Endodermal cell (in vitro differentiated cells): ENCODE measurements at places on chromosomes 7 and 10. TPM values are rescaled to one million over a fixed set of nuclear protein-coding genes. Genes with fewer than 3 reads are reported as not detected.

- H3K27me3 ChIP-seq: no peaks in the 10 kb centered on the region
- no peak overlapping the region for H3K4me3 ChIP-seq
- H3K27ac ChIP-seq: no peak overlapping the region
- no peak for DNase-seq
- H3K36me3 ChIP-seq: no peaks in the 10 kb centered on the region
These were observed 33.9 kb downstream of the VWDE start for GRCh38 chr7:12369756-12370155.

- H3K4me3 ChIP-seq: no peak overlapping the region
- peaks cover 5% of the 10 kb centered on the region for H3K4me1 ChIP-seq
- H3K27me3 ChIP-seq: peaks cover 14% of the 10 kb centered on the region
- H3K27ac ChIP-seq: no peak overlapping the region
- H3K36me3 ChIP-seq: no peaks in the 10 kb centered on the region
These were observed 281.6 kb downstream of the HGF start for GRCh38 chr7:81488210-81488609.

DNA sequence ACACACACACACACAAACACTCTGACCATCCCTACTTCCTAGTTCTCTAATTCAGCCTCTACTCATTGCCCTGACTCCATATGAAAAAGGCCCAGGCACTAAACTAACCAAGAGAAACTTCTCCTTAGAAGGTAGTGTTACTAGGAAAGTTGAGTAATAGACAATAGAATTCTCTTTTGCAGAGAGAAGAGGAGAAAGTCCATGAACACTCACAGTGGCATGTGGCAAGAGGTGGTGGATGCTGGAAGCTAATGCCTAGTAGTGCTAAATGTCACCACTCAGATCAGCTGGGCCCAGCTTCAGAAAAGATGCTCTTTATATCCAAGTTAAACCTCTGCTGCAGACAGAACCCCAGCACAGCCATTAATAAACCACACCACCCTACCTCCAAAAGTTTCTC lies 58.2 kb downstream of the SORBS1 start:
- no peaks in the 10 kb centered on the region for H3K36me3 ChIP-seq
- H3K27me3 ChIP-seq: no peaks in the 10 kb centered on the region
- no peak for DNase-seq
- H3K4me1 ChIP-seq: peaks cover 5% of the 10 kb centered on the region
- no peak overlapping the region for H3K4me3 ChIP-seq

DNA sequence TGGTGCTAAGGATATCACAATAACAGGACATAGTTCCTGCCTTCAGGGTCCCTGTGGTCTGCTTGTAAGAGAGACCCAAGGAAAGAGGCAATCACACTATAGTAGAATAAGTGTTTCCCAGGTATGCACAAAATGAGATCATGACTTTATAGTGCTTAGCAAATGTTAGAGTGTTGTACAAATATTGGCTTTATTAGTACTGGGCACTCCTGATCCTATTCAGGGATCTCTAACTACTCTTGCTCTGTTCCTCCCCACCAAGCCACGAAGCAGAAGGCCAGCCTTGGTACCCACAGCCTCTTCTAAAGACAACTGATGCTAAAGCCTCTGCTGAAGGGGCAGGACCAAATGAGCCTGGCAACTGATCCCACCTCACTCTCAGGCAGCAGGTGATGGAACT lies 75.1 kb downstream of the HERPUD2 start:
- no peaks in the 10 kb centered on the region for H3K27me3 ChIP-seq
- H3K4me1 ChIP-seq: no peaks in the 10 kb centered on the region
- H3K27ac ChIP-seq: no peak overlapping the region
- no peak for DNase-seq
- H3K4me3 ChIP-seq: no peak overlapping the region
- H3K36me3 ChIP-seq: no peaks in the 10 kb centered on the region

GRCh38 chr10:70380350-70381135 lies 1.9 kb downstream of the LRRC20 start:
- peaks cover 7% of the 10 kb centered on the region for H3K4me1 ChIP-seq
- H3K27me3 ChIP-seq: peaks cover 13% of the 10 kb centered on the region
- no peaks in the 10 kb centered on the region for H3K36me3 ChIP-seq
- H3K4me3 ChIP-seq: no peak overlapping the region
- H3K27ac ChIP-seq: no peak overlapping the region
- no peak for DNase-seq

GRCh38 chr10:118531105-118531852 lies 64.2 kb downstream of the PRLHR start:
- DNase-seq: no peak
- no peak overlapping the region for H3K4me3 ChIP-seq
- no peaks in the 10 kb centered on the region for H3K4me1 ChIP-seq
- no peaks in the 10 kb centered on the region for H3K27me3 ChIP-seq

DNA sequence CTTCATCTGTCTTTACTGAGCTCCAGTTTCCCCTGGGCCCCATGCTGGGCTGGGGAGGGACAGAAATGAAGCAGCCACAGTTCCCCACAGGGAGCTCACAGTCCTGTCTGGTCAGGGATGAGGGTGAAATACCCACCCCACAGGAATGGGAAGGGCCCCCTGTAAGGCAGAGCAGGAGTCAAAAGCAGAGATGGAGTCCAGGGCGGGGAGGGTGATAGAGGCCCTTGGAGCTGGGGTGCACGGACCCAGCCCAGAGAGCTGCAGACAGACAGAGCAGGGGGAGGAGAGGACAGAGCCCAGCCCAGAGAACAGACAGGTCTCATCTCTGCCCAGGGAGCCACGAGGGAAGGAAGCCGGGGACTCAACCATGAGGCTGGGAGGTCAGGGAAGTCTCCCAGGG lies 34.9 kb upstream of the ZNF488 start:
- no peak overlapping the region for H3K27ac ChIP-seq
- no peak overlapping the region for H3K4me3 ChIP-seq
- no peaks in the 10 kb centered on the region for H3K36me3 ChIP-seq

DNA sequence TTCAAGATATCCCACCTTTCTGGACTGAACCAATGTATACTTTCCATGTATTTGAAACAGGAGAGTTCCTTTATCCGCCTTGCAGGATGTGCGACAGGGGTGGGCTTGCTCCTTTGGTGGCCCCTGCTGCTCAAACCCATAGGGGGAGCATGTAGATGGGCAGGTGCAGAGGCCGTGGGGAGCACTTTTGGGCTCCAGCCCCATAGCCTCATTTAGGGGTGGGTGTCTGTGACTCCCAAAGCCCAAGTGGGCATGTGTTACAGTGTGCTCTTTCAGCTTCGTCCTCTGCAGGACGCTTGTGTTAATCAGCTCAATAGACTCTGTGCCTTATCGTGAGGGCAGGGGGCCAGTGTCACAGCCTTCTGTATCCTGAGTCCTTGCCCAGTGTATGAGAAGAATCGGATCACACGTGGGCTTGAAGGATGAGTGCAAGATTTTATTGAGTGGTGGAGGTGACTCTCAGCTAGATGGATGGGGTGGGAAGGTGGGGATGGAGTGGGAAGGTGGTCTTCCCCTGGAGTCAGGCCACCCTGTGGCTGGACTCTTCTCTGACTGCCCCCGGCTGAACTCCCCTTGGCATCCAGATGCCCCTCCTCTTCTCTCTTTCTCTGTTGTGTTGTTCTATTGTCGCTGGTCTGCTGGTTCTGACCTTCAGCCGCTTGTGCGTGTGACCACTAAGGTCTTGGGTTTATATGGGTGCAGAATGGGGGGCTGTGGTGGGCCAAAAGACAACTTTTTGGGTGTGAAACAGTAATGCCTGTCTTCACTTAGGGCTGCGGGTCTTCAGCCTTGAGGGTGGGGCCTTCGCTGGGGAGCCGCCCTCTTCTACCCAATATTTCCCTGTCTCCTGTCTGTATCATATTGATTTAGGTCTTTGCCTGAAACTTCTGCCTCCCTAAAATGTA lies 262.2 kb downstream of the GLRX3 start:
- H3K36me3 ChIP-seq: no peaks in the 10 kb centered on the region
- peak; percentile 9 for DNase-seq
- no peak overlapping the region for H3K4me3 ChIP-seq

- no peak for DNase-seq
- H3K36me3 ChIP-seq: no peaks in the 10 kb centered on the region
- no peaks in the 10 kb centered on the region for H3K27me3 ChIP-seq
- no peak overlapping the region for H3K27ac ChIP-seq
- no peaks in the 10 kb centered on the region for H3K4me1 ChIP-seq
These were observed 86.0 kb downstream of the RTKN2 start for GRCh38 chr10:62182595-62182994.

GRCh38 chr7:115951547-115951946 lies 79.0 kb downstream of the TFEC start:
- no peak overlapping the region for H3K27ac ChIP-seq
- H3K4me1 ChIP-seq: no peaks in the 10 kb centered on the region
- no peak overlapping the region for H3K4me3 ChIP-seq
- no peak for DNase-seq
- no peaks in the 10 kb centered on the region for H3K36me3 ChIP-seq

- no peaks in the 10 kb centered on the region for H3K4me1 ChIP-seq
- peak; percentile 5 for DNase-seq
- H3K36me3 ChIP-seq: no peaks in the 10 kb centered on the region
- H3K27me3 ChIP-seq: no peaks in the 10 kb centered on the region
These were observed 71.5 kb downstream of the CARD11 start for GRCh38 chr7:2971914-2972834.

DNA sequence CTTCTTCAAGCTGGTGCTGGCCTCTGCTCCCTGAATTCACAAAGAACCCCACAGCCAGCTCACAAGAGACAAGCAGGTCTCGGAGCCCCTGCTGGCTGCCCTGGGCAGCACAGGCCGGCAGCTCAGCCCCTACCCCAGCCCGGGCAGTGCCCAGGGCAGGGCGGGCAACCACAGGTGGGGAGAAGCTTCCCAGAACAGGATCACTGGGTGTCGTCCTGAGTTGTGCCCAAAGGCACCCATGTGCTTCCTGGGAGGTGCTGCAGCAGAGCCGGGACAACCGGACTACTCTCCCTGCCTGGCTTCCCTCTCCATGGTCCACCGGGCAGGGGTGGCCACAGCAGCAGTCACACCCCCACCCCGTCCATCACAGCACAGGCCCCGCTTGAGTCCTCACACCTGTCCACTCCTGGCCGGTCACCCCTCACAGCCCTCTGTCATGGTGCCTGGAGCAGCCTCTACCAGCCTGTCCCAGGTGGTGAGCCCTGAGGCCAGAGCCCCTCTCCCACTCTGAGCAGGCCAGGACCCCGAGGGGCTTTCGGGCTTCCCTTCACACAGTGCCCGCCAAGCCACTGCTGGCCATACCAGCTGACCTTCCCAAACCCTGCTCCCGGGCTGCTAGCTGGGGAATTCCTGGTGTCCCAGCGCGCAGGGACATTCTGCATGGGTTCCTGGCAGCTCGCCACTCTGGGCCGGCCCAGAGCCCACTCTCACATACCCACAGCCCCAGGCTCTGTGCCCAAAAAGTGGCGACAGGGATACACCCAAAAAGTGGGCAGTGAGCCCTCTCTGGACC lies 3.1 kb downstream of the RASGEF1A start:
- H3K4me1 ChIP-seq: no peaks in the 10 kb centered on the region
- H3K27ac ChIP-seq: no peak overlapping the region
- no peak overlapping the region for H3K4me3 ChIP-seq
- no peaks in the 10 kb centered on the region for H3K36me3 ChIP-seq
- peak; percentile 66 for DNase-seq

DNA sequence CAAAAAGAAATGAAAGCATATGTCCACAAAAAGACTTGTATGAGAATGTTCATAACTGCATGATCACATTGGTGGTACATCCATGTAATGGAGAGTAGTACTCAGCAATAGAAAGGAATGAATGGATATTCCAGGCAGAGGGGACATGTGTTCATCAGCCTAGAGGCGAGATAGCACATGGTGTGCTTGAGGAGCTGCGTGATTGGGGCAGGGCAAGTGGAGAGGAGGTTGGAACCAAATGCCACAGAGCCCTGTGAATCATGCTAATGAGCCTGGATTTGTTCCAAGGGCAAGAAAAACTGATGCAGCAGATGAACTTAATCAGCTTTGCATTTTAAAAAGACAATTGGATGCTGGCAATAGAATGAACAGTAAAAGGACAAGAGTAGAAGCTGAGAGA lies 73.3 kb downstream of the C10orf90 start:
- peaks cover 5% of the 10 kb centered on the region for H3K4me1 ChIP-seq
- H3K27me3 ChIP-seq: no peaks in the 10 kb centered on the region
- no peak overlapping the region for H3K27ac ChIP-seq

DNA sequence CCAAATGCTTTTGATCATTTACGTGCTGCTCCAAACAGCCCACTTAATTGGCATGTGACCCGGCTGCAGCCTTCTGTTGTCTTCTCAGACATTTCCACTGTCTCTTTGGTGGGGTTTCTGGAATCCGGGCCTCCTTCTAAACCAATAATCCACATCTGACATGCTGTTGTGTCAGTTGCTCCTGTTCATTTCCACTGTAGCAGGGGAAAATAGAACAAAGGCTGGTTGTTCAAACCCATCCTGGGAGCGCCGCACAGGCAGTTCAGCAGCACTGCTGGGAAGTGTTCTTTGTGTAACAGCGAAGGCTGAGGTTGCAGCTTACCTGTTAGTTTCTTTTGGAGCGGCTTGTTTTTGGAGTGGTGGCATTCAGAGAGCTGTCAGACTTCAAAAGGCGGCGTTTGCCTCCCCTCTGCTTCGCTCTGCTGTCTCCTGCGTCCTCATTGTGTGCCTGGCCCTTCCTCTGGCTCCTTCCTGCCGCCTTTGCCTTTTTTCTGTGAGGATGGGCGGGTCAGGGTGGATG lies 149.4 kb downstream of the SNX10 start:
- H3K4me1 ChIP-seq: peaks cover 10% of the 10 kb centered on the region
- peak overlapping the region; percentile 95 for H3K27ac ChIP-seq
- no peak overlapping the region for H3K4me3 ChIP-seq
- no peaks in the 10 kb centered on the region for H3K27me3 ChIP-seq
- peak; percentile 67 for DNase-seq

DNA sequence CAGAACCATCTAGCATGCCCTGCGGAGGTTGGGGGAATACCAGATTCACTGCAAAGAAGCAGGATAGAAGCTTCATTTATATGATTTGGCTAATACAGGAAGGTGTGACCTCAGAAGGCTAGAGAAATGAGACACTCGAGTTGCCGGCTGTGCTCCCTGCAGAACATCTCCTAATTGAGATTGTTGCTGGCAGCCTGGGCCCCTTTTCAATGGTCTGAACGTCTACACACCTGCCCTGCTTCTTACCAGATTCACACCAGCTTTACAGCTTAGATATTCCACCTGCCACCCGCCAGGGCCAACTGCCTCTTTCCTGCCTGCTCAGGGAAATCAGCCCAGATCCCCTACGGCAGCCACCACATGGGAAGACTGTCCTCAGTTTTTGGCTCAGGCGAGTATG lies 475.3 kb upstream of the AUTS2 start:
- H3K27me3 ChIP-seq: no peaks in the 10 kb centered on the region
- H3K4me1 ChIP-seq: peaks cover 3% of the 10 kb centered on the region
- H3K4me3 ChIP-seq: no peak overlapping the region
- DNase-seq: peak; percentile 72
- H3K36me3 ChIP-seq: no peaks in the 10 kb centered on the region

DNA sequence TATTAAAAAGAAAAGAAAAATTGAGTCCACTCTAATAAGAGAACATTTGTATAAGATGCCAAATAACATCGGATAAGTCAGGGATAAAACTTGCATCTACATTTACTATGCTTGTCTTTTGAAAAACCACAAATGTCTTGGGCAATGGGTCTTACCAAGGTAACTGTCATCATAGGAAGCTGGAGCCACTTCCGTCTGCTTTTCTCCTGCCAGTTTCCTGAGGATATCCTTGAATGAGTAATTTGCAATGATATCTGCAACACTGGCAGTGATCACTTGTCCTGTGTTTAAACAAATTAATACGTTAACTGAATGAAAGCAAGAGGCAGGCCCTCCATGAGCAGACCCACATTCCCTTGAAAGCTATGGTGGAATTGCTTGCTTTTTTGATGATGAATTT lies 47.3 kb downstream of the ITGA8 start:
- H3K36me3 ChIP-seq: no peaks in the 10 kb centered on the region
- H3K4me1 ChIP-seq: no peaks in the 10 kb centered on the region
- no peaks in the 10 kb centered on the region for H3K27me3 ChIP-seq

Gene EIF4EBP2
- 103 TPM in 2 replicates for total RNA-seq

Gene MRPS24
- total RNA-seq: 82.1 to 87.8 TPM (median 86.5 TPM) in 3 replicates

Gene CALML3
- total RNA-seq: not detected in 2 replicates

Gene CALHM1
- total RNA-seq: not detected in 3 replicates

Gene LRIT1
- not detected in 3 replicates for total RNA-seq

Gene CHST15
- total RNA-seq: 7.5 to 12.7 TPM (median 8.4 TPM) in 3 replicates
